Upper lobe of left lung (tissue), 6 donors: ENCODE measurements at places on chromosomes 2 and 18. TPM values are rescaled to one million over a fixed set of nuclear protein-coding genes. Genes with fewer than 3 reads are reported as not detected.

GRCh38 chr18:980586-980985 is 75.9 kb downstream of the ADCYAP1 start:
- no peak overlapping the region for H3K4me3 ChIP-seq
- DNase-seq, result no peak
- no peaks in the 10 kb centered on the region for H3K27me3 ChIP-seq
- no peak overlapping the region for H3K27ac ChIP-seq

DNA sequence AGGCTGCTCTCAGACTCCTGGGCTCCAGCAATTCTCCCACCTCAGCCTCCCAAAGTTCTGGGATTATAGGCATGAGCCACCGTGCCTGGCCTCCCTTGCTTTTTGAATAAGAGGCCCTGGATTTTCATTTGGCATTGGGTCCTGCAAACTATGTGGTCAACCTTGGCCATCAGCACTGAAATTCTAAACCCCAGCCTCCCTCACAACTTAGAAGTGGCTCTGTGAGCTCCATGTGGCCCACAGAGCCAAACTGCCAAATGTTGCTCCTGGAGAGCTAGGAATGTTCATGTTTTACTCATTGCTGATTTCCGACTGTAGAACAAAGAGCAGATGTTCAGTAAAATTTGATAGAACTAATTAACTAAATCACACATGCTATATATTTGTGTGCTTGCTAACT is 210.6 kb upstream of the AGAP1 start:
- H3K36me3 ChIP-seq, result no peaks in the 10 kb centered on the region
- H3K4me3 ChIP-seq, result no peak overlapping the region
- DNase-seq, result no peak

GRCh38 chr2:113876503-113877387 is 13.1 kb upstream of the ACTR3 start:
- H3K27ac ChIP-seq, result no peak overlapping the region
- H3K4me1 ChIP-seq, result peaks cover 20% of the 10 kb centered on the region
- no peaks in the 10 kb centered on the region for H3K27me3 ChIP-seq
- no peaks in the 10 kb centered on the region for H3K36me3 ChIP-seq

GALNT1 gene
- total RNA-seq, result 35.7 TPM

GRCh38 chr18:25326361-25326952 is 25.5 kb downstream of the ZNF521 start:
- H3K4me1 ChIP-seq, result no peaks in the 10 kb centered on the region
- DNase-seq, result no peak
- no peak overlapping the region for H3K4me3 ChIP-seq
- no peaks in the 10 kb centered on the region for H3K27me3 ChIP-seq

DNA sequence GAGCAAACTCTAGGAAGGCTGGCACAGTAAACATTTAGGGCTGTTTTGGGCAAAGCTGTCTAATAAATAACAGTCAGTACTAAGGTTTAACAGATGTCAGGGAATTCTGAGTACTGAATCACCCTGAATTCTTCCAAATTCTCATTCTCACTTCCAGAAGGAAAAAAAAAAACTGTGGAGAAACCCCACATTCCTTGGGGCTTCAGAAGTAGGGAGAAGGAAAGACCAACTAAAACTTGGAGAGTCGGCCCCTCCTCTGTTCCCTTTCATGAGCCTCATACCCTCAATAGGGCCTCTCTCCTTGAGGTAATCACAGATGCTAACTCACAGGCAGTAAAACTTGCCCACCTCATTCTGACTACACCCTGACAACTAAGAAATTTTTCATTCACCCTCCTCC is 62.1 kb downstream of the CCDC148 start:
- H3K36me3 ChIP-seq, result no peaks in the 10 kb centered on the region
- H3K4me3 ChIP-seq, result no peak overlapping the region
- no peak overlapping the region for H3K27ac ChIP-seq
- H3K4me1 ChIP-seq, result no peaks in the 10 kb centered on the region
- no peaks in the 10 kb centered on the region for H3K27me3 ChIP-seq

NOSTRIN gene
- 35.1 TPM for total RNA-seq

- H3K27me3 ChIP-seq, result no peaks in the 10 kb centered on the region
- DNase-seq, result no peak
- no peak overlapping the region for H3K4me3 ChIP-seq
- H3K4me1 ChIP-seq, result no peaks in the 10 kb centered on the region
Observed at GRCh38 chr2:205011031-205011430, 465.8 kb downstream of the PARD3B start.

- DNase-seq, result no peak
- H3K4me3 ChIP-seq, result no peak overlapping the region
- no peaks in the 10 kb centered on the region for H3K27me3 ChIP-seq
- H3K4me1 ChIP-seq, result peaks cover 5% of the 10 kb centered on the region
- H3K27ac ChIP-seq, result no peak overlapping the region
- H3K36me3 ChIP-seq, result peaks cover 16% of the 10 kb centered on the region
Observed at GRCh38 chr18:46130061-46130460, 25.9 kb downstream of the HAUS1 start.

- no peaks in the 10 kb centered on the region for H3K36me3 ChIP-seq
- no peak overlapping the region for H3K27ac ChIP-seq
- no peaks in the 10 kb centered on the region for H3K27me3 ChIP-seq
- DNase-seq, result no peak
Observed at GRCh38 chr2:162092008-162092390, 18.0 kb upstream of the DPP4 start.

GRCh38 chr18:50911006-50911405 is 32.1 kb downstream of the ME2 start:
- no peaks in the 10 kb centered on the region for H3K4me1 ChIP-seq
- no peak for DNase-seq
- H3K36me3 ChIP-seq, result peaks cover 39% of the 10 kb centered on the region
- H3K4me3 ChIP-seq, result no peak overlapping the region
- H3K27ac ChIP-seq, result no peak overlapping the region

- H3K36me3 ChIP-seq, result no peaks in the 10 kb centered on the region
- H3K4me1 ChIP-seq, result no peaks in the 10 kb centered on the region
- no peak overlapping the region for H3K27ac ChIP-seq
- no peaks in the 10 kb centered on the region for H3K27me3 ChIP-seq
- no peak overlapping the region for H3K4me3 ChIP-seq
- DNase-seq, result no peak
Observed at GRCh38 chr2:23533338-23533695, 148.3 kb downstream of the KLHL29 start.

MAP3K2 gene
- 49.8 TPM for total RNA-seq

REG3G gene
- not detected for total RNA-seq

DNA sequence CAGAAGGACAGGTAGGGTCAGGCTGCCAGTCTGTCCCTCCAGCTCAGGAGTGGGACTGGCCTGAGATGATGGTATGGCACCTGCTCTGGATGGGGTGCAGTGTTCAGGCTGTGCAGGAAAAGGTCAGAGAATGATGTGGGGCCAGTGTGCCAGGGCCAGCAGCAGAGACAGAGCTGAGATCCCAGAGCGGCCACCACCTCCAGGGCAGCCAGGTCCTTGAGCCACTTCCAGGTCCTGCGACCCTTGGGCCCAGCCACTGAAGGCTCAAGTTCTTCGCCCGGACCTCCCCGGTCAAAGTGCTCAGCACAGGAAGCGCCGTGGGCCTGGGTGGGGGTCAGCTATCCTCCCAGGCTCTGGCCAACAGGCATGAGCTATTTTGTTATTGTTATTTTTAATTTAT is 12.1 kb upstream of the ARMC9 start:
- no peaks in the 10 kb centered on the region for H3K27me3 ChIP-seq
- DNase-seq, result no peak
- H3K4me1 ChIP-seq, result peaks cover 39% of the 10 kb centered on the region
- H3K36me3 ChIP-seq, result no peaks in the 10 kb centered on the region

DNA sequence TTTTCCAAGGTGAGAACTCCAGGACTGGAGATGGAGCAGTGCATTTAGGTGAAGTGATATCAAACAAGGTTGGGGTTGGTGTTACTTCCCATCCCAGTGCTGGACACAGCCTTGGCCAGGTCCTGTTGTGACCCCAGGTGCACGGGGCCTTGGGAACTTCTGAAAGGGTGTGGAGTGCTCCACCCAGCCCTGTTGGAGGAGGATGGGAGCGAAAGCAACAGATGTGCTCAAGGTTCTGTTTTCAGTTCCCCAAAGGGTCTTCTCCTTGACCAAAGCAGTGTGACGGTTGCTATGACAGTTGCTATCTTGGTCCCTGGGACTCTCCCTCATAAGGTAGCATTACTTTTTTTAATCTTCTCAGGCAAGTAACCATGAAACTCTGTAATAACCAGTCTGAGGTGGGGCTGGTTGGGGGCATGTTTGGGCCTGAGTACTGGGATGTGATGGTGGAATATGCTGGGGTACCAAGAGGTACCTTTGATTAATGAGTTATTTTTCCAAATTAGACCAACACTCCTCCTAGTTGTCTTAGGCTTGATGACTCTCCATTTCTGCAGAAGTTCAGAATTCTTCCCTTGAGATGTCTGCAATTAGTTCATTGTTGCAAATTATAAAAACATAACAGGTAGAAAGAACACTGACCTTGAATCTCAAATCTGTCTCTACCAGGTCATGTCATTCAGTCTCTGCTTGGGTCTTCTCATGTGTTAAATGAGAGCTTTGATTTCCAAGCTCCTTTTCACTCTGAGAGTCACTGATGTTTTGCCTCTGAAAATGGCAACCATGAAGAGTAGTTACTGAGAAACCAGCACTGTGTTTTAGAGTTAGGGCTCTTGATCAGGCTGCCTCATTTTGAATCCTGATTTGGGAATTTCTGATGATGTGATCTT is 154.5 kb downstream of the RPIA start:
- no peak overlapping the region for H3K4me3 ChIP-seq
- no peaks in the 10 kb centered on the region for H3K27me3 ChIP-seq
- no peaks in the 10 kb centered on the region for H3K36me3 ChIP-seq
- no peak overlapping the region for H3K27ac ChIP-seq

CHRNG gene
- total RNA-seq, result not detected

CXCR1 gene
- total RNA-seq, result 1.3 TPM

DNA sequence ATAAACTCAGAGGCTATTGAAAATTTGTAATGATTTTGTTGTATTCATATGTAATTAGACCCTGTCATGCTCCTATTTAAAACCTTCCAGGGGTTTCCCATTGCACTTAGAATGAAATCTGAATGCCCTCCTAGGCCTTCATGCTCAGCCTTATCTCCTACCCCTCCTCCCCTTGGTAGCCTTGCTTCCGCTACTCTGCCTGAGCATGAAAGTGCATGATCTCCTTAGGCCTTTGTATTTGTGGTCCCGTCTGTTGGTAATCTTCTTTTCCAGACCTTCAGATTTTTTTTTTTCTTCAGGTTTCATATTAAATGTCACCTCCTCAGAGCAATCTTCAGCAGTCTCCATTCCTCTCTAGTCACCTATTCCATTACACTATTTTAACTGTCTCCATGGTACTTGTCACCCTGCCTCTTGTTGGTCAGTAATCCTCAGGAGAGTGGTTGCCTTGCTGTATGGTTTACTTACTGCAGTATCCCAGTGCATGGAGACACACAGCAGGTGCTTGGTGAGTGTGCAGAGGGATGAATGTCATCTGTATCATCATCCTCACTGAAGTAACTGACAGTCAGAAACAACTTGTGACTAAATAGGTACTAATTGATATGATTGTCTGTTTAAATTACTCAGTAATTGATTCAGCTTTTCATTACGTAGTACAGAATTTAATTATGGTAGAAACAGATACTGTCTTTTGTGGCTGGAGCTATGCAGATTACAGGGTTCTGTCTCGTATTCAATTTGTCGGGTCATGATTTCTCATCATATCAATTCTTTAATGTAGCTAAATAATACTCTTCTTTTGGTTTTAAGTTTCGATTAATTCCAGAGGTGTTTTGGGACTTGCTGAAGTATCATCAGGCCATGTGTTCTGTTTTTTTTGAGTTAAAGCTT is 63.9 kb downstream of the PHLPP1 start:
- no peak overlapping the region for H3K4me3 ChIP-seq
- H3K27ac ChIP-seq, result no peak overlapping the region
- H3K36me3 ChIP-seq, result no peaks in the 10 kb centered on the region

DNA sequence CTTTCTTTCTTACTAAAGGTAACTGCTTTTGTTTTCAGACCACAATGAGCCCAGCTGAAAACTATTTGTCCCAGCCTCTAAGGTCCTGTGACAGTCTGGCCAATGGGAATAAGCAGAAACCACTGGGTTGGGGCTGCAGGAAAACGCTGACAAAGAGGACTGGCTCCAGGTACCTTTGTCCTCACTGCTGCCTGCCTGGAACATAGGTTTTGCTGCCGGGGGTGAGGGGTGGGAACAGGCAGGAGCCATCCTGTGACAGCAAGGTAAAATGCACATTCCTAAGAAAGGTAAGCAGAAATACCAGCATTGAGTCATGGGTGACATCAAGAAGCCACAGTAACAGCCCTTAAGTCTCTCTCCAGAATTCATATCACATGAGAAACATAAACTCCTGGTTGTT is 21.6 kb downstream of the PTPN2 start:
- no peaks in the 10 kb centered on the region for H3K36me3 ChIP-seq
- no peak overlapping the region for H3K4me3 ChIP-seq
- H3K4me1 ChIP-seq, result peaks cover 13% of the 10 kb centered on the region
- no peak for DNase-seq
- no peak overlapping the region for H3K27ac ChIP-seq
- H3K27me3 ChIP-seq, result no peaks in the 10 kb centered on the region

PSMA8 gene
- total RNA-seq, result not detected

DNA sequence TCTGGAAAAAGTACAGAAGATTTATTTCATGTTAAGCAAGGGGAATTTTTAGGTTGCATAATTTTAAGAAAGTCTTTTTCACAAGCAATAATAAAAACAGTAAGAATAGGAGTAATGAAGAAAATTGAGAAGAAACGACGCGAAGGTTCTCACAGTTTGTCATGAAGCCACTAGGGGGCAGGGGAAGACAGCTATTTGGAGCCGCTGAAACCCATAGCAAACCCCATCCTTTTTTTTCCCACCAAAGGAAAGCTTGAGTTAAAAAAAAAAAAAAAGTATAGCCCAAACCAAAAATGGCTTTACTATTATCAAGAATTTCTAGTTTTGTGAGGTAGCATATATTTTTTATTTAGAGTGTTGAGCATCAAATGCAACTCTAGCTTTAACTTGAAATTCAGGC is 300.9 kb downstream of the PHLPP1 start:
- H3K36me3 ChIP-seq, result no peaks in the 10 kb centered on the region
- H3K4me3 ChIP-seq, result no peak overlapping the region
- H3K4me1 ChIP-seq, result no peaks in the 10 kb centered on the region
- H3K27me3 ChIP-seq, result no peaks in the 10 kb centered on the region
- no peak overlapping the region for H3K27ac ChIP-seq

- H3K4me1 ChIP-seq, result peaks cover 22% of the 10 kb centered on the region
- H3K27me3 ChIP-seq, result no peaks in the 10 kb centered on the region
- no peak overlapping the region for H3K27ac ChIP-seq
- no peak for DNase-seq
Observed at GRCh38 chr18:23498117-23498516, 5.2 kb upstream of the RMC1 start.

DNA sequence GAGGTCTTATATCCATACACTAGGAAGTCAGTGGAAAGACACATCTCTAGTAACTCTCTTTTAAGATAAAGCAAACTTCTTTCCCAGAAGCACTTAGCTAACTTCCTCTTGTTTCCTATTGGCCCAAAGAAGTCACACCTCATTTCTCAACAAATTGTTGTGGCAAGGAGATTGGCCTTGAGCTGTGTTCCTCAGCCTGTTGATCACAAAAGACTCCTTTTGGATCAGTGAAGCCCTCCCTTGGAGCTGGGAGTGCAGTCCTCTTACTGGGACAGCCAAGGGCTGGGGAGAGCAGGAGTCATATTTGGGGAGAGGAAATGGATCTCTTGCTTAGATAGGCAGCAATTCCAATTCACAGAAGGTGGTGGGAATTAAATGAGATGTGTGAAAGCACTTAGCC is 51.2 kb upstream of the DAPL1 start:
- H3K36me3 ChIP-seq, result no peaks in the 10 kb centered on the region
- DNase-seq, result no peak
- no peak overlapping the region for H3K4me3 ChIP-seq
- no peak overlapping the region for H3K27ac ChIP-seq
- H3K27me3 ChIP-seq, result no peaks in the 10 kb centered on the region

AP1S3 gene
- 9.5 TPM for total RNA-seq

PLEKHH2 gene
- 36.0 TPM for total RNA-seq
